ENCODE measurements at places on chromosomes 6 and 20. TPM values are rescaled to one million over a fixed set of nuclear protein-coding genes. Genes with fewer than 3 reads are reported as not detected.

DNA sequence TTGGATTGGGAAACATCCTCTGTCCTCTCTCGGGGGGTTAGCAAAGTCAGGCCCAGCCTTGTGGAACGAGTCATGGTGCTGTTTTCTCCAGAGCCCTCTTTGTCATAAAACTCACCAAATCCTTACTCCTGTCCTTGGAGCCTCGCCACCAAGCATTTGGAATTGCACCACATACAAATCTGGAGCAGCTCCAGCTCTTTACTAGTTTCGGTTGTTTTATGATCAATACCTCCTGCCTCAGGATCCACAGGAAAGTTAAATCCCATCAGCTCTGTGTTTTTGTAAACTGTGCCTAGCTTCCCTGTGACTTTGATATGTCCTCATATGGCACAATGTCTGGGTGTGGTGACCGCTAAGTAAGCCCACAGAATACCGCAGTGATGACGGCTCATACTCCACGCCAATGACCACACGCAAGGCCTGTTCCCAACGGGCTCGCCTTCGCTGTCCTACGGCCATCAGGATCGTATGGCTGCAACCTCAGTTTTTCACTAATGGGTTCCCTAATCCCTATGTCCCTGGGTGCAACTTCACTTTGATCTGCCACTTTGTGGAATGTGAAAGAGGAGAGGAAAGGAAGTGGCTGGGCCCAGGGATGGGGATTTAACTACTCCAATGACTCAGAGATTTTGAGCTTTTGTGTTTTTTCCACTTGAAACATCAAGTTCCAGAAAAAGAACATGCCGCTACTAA is 111.3 kb upstream of the FOXQ1 start:
- no peaks in the 10 kb centered on the region for H3K4me1 ChIP-seq
- no peaks in the 10 kb centered on the region for H3K36me3 ChIP-seq
- H3K4me3 ChIP-seq = no peak overlapping the region
- no peak for DNase-seq
- H3K27me3 ChIP-seq = no peaks in the 10 kb centered on the region

GRCh38 chr20:44660581-44660980 is 9.1 kb upstream of the ADA start:
- no peaks in the 10 kb centered on the region for H3K36me3 ChIP-seq
- H3K4me1 ChIP-seq = no peaks in the 10 kb centered on the region
- no peak for DNase-seq
- H3K27me3 ChIP-seq = no peaks in the 10 kb centered on the region

DNA sequence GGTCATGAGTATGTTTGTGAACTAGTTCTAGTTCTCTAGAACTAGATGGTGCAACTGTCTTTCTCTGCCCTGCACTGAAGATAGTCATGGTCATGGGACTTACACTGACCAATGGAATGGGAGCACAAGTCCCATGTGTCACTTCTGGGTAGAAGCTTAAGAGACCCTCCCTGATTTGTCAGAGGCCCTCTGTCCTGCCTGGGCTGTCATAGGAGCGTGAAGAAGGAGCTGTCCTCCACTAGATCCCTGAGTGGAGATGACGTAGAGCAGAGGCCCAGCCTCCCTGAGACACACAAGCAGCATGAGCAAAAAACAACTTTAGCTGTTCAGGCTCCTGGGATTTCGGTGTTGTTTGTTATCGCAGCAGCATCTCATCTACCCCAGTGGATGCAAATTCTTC is 514.5 kb downstream of the PREX1 start:
- DNase-seq = no peak
- no peaks in the 10 kb centered on the region for H3K36me3 ChIP-seq
- peaks cover 10% of the 10 kb centered on the region for H3K27me3 ChIP-seq
- no peak overlapping the region for H3K27ac ChIP-seq
- H3K4me3 ChIP-seq = no peak overlapping the region
- H3K4me1 ChIP-seq = no peaks in the 10 kb centered on the region

NEURL2 gene
- total RNA-seq = 3.0 TPM

KCNK16 gene
- not detected for total RNA-seq

DSTN gene
- total RNA-seq = 412 TPM

ZSCAN9 gene
- 14.4 TPM for total RNA-seq

Data from Panc1 (cell line).